Activated T-cell treated with anti-CD3 and anti-CD28 coated beads for 48 hours (primary cell): ENCODE measurements at places on chromosomes 1 and 21.

GRCh38 chr1:41240781-41241353 lies 1.2 kb downstream of the SCMH1 start:
- DNase-seq = no peak

DNA sequence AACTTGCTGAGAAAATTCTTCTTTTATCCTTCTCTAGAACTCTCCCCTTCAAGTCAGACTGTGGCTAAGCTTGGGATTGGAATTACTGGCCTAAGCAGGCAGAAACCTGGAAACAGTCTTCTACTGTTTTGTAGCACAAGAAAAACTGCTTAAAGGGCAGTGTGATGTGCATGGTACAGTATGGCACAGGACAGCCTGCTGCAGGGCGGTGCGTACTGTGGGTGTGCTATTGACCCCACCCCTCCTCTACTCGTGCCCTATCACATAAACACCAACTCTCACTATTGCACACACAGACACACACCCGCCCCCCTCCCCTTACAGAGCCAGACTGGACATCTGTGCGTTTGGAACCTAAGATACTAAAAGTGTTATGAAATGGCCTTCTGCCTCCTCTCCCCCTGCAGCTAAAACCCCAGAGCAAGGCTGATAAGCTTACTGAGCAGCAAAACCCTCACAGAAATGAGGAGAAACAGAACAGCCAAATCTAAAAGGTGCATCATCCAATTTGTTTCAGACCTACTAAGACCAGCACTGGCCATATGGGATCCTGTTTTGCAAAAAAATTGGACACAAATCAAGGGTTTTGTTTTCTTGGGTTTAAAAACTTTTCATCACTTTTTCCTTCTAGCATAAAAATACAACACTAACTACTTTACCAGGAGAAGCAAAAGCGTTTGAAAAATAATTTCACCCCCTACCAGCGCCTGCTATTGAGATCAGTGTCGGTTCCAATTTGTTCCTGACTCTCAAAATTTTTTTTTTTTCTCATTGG lies 355.8 kb upstream of the LYPLAL1 start:
- no peak for DNase-seq

GRCh38 chr1:243246916-243247315 lies 8.2 kb downstream of the CEP170 start:
- DNase-seq = no peak

- DNase-seq = no peak
These were observed 848 bp downstream of the DNM3 start for GRCh38 chr1:171841931-171842761.

- DNase-seq = no peak
These were observed 11.8 kb downstream of the NFYC start for GRCh38 chr1:40703316-40703715.

DNA sequence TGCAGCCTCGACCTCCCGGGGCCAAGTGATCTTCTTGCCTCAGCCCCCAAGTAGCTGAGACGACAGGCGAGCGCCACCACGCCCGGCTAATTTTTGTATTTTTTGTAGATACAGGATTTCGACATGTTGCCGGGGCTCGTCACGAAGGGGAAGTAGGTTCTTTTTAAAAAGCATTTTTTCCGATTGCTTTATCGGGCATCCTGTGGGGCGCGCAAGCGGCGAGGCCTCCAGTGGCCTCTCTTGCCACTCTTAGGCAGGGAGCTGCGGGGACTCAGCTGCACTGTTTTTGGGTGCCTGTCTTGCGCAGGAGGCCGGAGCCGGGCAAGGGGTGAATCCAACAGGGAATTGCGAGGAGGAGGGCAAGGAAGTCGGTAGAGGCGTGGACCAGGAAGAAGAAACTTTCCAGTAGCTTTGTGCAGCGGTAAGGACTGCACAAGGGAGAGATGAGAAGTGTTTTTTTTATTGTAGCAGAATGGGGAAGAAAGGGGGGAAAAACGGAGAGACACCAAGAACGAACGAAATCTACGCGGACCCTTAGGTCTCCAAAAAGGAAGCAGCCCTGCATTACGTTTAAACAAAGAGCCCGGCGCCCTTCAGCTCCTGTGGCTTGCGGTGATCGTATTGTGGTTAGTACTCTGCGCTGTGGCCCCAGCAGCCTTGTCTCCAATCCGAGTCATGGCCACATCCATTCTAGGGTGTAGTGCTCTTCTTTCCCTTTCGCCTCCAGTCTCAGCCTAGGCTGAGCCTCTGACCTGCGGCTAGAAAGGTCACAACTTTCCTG lies 164.8 kb downstream of the PPIAL4G start:
- DNase-seq = peak; percentile 69

GRCh38 chr1:214840356-214840755 lies 237.4 kb downstream of the CENPF start:
- no peak for DNase-seq

DNA sequence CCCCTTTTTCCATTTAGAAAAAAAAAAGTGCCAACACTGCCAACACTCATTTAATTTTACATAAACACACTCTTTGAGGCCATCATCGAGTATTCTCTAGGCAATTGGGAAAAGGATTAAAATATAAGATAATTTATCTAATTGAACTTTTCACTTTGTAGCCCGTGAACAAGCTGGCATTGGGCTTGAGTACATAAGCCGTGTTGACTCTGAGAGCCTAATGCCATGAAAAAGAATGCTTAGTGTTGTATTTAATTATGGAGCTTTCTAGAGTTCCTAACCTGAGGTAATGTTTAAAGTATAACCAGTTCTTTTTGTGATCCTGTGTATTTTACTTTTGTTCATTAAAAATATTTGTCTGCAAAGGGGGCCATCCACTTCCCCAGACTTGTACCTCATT lies 193.8 kb downstream of the LYPLAL1 start:
- no peak for DNase-seq

- DNase-seq = no peak
These were observed 80.3 kb upstream of the DPH5 start for GRCh38 chr1:101105877-101106276.

- DNase-seq = no peak
These were observed 253.8 kb upstream of the HOOK1 start for GRCh38 chr1:59560807-59561450.

DNA sequence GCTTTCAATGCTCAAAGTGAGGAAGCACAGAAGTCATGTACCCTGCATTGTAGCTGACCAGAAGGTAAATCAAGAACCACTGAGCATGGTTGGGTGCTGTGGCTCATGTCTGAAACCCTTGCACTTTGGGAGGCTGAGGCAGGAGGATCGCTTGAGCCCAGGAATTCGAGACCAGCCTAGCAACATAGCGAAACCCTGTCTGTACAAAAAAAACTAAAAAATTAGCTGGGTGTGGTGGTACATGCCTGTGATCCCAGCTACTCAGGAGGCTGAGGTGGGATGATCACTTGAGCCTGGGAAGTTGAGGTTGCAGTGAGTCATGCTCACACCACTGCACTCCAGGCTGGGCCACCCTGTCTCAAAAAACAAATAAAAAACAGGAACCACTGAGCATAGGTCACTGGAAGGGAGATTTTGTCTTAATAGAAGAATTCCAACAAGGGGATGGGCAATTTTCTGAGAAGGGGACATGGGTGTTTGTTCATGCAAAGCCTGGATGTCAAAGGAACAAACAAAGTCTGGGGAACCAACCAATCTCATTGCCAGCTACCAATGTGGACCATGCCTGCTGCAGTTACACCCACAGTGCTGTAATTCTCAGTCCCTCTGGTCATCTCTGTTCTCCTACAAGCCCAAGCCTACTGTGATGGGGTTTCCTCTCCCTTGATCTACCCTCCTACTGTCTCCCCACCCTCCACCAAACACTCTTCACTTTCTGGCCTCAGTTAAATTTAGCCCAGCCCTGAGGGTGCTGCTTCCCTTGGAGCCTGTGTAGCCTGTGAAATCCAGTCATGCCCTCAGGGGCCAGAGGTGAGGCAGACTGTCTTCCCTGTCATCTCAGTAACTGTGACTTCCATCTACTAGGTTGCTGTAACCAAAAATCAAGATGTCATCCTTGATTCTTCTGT lies 47.9 kb downstream of the ELF3 start:
- no peak for DNase-seq
